ENCODE measurements at places on chromosomes 5 and 9.

GRCh38 chr9:117434566-117434965 is 19.7 kb upstream of the ASTN2 start:
- DNase-seq = no peak

DNA sequence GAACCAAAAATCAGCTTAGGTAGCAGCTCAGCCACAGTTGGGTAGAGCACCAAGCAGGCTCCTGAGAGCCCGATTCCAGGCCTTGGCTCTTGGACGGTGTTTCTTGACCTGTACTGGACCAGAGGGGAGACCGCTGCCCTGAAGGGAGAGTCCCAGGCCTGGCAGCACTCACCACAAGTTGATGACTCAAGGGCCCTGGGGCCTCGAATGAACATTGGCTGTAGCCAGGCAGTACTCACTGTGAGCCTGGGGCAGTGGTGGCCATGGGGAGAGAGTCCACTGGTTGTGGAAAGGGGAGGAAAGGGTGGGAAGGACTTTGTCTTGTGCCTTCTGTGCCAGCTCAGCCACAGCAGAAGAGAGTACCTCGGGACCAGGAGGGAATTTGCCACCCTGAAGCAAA is 166.1 kb downstream of the EDIL3 start:
- DNase-seq = peak; percentile 21

GRCh38 chr5:77181596-77182304 is 28.7 kb upstream of the PDE8B start:
- no peak for DNase-seq

- no peak for DNase-seq
These were observed 516 bp downstream of the MRPL41 start for GRCh38 chr9:137552022-137552768.

DNA sequence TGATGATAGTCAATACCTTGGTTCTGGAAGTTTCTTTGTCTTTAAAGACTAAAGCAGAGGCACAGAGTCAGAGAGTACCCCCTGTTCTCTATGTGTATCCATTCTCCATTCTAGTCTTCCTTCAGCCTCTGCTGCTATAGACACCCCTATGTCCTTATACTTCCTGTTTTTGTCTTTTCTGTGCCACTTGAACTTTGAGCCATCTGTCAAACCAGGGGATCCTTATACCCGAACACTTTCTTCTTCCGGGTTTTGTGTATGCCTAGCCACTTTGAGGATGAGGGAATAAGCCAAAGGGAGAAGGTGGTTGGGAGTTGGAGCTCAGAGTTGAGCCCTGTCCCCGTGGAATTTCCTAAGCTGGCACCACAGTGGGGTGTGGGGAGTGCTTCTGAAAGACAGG is 61.1 kb upstream of the IL6ST start:
- no peak for DNase-seq

DNA sequence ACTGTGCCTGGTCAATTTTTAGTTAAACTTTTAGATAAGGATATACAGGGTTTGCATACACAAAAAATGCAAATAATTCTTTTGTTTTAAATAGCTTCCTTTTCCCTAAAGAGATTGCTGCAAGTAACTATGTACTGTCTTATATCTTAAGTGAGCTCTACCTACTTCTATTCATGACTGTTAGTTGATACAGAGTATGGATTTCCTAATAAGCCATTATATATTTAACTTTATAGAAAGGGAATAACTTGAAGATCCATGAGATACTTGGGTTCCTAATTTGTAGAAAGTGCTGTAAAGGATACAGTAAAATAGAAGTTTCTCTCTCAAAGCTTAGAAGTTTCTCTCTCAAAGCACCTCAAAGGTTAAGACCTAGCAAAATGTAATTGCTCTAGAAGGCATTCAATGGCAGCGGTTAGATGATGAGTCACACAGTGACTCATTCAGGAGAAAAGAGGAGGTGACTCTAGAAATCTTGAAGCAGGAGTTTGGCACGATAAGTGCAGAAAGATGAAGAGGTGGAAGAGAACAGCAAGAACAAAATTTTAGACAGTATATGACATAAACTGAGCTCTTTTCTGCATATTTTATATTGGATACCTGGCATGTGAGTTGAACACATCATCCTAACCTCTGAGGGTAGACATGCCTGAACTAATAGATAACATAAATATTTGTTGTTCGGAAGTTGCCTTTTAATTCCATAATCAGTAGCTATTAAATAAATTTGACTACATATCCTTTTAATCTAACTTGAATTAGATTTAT is 5.5 kb upstream of the DNAJC21 start:
- DNase-seq = peak; percentile 84

GRCh38 chr9:97038611-97039513 is at the start of gene CTSV:
Gene CTSV, minus strand, starts transcription at chr9:97039142. Its CDS starts 1,099 bp downstream, at chr9:97038043.
- peak; percentile 68 for DNase-seq

DNA sequence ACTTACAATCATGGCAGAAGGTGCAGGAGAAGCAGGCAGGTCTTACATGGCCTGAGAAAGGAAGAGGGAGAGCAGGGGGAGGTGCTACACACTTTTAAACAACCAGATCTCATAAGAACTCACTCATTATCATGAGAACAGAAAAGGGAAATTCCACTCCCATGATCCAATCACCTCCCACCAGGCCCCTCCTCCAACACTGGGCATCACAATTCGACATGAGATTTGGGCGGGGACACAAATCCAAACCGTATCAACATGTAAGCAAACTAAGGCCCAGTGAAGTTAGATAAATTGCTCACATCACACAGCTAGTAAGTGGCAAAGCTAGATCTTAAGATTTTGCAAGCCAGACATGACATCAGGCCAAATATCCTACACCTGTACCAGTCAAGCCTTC is 48.3 kb upstream of the RIC1 start:
- no peak for DNase-seq

- DNase-seq = no peak
These were observed 17.8 kb downstream of the IRX4 start for GRCh38 chr5:1864896-1865440.

- DNase-seq = no peak
These were observed 564.0 kb upstream of the ACO1 start for GRCh38 chr9:31820426-31820825.

- DNase-seq = no peak
These were observed 43.2 kb upstream of the FOXE1 start for GRCh38 chr9:97809666-97810344.

GRCh38 chr5:30279237-30279636 is 914.2 kb upstream of the CDH6 start:
- peak; percentile 85 for DNase-seq

GRCh38 chr9:26234865-26235264 is 556.6 kb upstream of the TUSC1 start:
- DNase-seq = no peak

DNA sequence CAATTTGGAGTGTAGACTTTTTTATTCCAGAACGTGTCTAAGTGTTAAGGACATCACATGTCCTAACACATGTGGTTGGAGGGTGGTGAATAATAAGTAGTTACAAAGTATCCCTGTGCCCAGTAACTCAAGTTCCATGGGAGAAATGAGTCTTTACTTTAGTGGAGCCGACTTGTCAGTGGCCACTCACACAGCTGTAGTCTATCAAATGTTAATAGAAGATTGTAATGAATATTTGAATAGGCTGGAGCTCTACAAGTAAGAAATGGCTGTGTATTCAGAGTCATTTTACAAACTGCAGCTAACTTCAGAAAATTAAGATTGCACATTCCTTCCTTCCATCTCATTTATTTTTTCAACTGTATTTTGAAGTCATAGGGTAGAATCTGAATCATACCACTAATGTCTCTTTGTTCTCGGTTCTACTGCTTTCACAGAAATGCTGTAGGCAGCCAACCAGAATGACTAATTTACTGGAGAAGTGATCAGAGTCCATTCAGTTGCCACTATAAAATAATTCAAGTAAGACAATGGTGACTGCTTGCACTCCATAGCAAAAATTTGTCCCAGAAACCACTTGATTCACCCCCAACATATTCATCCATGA is 394.8 kb downstream of the NR2F1-AS1 start:
- peak; percentile 57 for DNase-seq

- DNase-seq = no peak
These were observed 43.6 kb upstream of the ZBTB43 start for GRCh38 chr9:126761274-126761673.

- DNase-seq = no peak
These were observed 10.8 kb upstream of the NRARP start for GRCh38 chr9:137312852-137313325.

DNA sequence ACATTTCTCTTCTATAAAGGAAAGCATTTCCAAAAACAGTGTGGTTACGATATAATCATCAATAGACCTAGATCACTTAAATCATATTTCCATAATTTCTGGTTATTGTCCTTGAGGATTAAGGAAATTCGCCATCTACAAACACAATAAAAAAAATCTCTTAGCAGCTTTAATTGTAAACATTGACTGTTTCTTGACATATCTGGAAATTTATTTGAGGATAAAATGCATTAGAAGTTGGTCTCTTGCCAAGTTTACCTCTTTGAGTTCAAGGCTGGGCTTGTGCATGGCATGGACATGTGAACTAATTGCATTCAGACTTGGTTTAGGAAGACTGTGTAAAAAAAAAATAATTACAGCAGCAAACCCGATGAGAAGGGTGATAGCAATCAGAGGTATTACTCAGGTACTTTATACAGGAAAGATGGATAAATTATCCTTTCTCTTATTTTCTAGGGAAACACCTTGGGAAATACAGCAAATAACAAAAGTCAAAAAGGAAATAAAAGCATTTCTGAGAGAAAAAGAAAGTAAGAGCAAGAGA is 237.9 kb downstream of the SLF1 start:
- DNase-seq = no peak

DNA sequence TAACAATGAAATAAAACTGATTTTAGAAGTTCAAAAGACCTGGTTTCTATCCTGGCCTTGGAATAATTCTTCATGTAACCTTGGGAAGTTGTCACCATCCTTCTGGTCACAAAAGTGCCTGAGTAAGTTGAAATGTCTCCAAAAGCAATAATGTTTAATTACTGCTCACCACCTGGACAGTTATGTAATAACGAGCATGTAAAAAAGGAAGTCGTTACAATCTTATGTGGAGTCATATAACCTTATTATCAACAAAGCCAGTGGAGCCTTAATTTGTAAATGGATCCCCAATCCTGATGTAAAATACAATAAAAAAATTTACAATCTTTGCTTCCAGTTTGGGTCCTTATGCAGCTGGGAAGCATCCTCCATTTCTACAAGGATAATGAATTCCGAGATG is 64.2 kb upstream of the GPR151 start:
- DNase-seq = no peak

DNA sequence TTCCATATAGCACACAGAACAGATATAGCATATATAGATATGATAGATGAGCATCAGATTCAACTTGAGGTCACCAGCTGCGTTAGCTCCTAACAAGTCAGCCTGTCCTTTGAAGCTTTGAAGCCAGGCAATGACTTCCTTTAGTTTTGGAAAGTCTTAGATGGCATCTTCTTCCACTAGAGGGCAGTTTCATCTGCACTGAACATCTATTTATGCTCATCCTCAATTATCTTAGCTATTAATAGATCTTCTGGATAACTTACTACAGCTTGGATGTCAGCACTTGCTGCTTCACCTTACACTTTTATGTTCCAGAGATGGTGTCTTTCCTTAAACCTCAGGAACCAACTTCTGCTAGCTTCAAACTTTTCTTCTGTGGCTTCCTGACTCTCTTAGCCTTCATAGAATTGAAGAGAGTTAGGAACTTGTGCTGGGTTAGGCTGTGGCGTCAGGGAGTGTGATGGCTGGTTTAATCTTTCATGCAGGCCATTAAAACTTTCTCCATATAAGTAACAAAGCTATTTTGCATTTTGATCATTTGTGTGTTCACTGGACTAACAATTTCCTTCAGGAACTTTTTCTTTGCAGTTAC is 1401.4 kb downstream of the EFNA5 start:
- peak; percentile 47 for DNase-seq

GRCh38 chr5:133687212-133688061 is 75.1 kb upstream of the FSTL4 start:
- no peak for DNase-seq

GRCh38 chr5:76607353-76607871 is 15.8 kb downstream of the F2RL2 start:
- DNase-seq = no peak

DNA sequence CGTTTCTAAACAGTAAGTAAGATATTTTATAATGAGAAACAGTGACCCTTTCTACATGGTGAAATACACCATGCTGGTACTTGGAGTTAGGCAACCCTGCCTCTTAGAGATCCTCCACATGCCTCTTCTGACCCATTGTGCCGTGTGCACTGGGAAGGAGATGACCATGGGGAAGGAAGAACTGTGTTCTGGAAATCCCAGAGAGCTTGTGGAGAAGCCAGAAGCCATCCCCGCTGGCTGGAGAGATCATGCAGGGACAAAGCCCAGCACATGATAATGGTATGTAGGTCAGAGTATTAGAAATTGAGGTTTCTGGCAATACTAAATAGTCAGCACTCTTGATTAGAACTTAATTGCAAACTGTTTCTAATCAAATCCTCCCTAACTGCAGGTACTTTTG is 307.3 kb downstream of the FBXL7 start:
- DNase-seq = peak; percentile 48

- peak; percentile 36 for DNase-seq
These were observed 17.6 kb upstream of the TARS1 start for GRCh38 chr5:33423018-33423630.

GRCh38 chr5:170289764-170290163 is 7.8 kb downstream of the LCP2 start:
- DNase-seq = no peak

DNA sequence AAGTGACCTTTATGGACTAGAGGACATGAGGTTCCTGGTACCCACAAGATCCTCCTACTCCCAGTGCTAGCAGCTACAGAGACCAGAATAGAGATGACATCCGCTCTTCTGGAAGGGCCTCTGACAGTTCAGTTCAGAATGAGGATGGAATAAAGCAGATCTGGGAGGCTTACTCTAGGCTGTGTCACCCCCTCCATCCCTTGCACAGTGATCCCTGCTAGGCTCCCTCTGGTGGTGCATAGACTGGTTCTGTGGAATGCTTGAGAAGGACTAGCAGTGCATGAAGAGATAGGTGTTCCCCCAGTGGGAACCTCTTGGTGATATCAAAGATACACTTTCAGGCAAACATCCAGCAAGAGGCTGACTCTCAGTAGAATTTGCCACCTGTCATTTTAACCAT is 83.0 kb downstream of the NPR3 start:
- peak; percentile 52 for DNase-seq

GRCh38 chr9:129285979-129286772 is 108.1 kb upstream of the IER5L start:
- no peak for DNase-seq

DNA sequence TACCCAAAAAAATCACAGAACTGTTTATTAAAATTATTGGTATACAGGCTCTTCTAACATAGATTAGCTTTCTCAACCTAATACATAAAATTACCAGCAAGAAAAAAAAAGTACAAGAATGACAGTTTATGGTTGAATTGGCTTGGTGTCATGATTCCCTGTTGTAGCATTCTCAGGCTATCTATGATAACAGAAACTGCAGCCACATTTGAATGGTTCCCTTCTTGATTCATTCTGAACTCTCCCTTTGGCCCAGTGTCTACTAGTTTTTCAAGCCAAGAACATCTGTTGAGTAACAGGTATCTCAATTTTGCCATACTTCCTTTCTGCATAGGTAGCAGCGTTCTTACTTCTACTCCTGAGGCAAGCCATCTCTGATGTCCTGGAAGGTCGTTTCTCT is 3.0 kb downstream of the SPIN1 start:
- no peak for DNase-seq

GRCh38 chr5:78744951-78745534 is 96.5 kb upstream of the LHFPL2 start:
- no peak for DNase-seq

- DNase-seq = peak; percentile 68
These were observed 80.5 kb downstream of the RAI14 start for GRCh38 chr5:34736445-34737115.

Measured in amniotic epithelial cell (primary cell).